Left renal cortex interstitium (tissue), 4 donors: ENCODE measurements at places on chromosomes 13 and 19. TPM values are rescaled to one million over a fixed set of nuclear protein-coding genes. Genes with fewer than 3 reads are reported as not detected.

ZNF296 gene
- polyA plus RNA-seq: 2.3 TPM

DNA sequence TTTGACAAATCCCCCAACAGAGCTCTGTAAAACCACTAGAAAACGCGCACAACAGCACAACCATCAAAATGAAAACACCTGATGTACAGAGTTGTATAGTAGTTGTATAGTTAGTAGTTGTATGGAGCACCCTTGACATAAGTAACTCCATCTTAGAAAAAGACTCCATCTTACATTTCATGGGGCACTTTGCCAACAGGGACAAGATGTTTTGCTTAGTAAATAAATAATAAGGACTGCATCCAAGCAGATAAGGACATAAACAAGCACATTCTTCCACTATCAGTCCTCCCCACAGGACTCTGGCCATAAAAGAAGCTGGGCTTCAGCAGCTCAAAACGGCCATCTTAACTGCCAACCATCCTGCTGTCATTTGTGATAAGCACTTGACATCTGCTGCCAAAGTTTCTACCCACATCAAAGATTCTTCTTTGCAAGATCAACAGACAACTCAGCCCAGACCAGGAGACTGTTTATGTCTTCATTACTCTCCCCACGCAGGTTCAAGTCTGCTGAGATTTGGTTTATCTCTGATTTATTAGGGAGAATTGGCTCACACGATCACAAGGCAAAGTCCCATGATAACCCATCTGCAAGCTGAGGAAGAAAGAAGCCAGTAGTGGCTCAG, 20.7 kb upstream of the ZNF331 start:
- DNase-seq: no peak

DNA sequence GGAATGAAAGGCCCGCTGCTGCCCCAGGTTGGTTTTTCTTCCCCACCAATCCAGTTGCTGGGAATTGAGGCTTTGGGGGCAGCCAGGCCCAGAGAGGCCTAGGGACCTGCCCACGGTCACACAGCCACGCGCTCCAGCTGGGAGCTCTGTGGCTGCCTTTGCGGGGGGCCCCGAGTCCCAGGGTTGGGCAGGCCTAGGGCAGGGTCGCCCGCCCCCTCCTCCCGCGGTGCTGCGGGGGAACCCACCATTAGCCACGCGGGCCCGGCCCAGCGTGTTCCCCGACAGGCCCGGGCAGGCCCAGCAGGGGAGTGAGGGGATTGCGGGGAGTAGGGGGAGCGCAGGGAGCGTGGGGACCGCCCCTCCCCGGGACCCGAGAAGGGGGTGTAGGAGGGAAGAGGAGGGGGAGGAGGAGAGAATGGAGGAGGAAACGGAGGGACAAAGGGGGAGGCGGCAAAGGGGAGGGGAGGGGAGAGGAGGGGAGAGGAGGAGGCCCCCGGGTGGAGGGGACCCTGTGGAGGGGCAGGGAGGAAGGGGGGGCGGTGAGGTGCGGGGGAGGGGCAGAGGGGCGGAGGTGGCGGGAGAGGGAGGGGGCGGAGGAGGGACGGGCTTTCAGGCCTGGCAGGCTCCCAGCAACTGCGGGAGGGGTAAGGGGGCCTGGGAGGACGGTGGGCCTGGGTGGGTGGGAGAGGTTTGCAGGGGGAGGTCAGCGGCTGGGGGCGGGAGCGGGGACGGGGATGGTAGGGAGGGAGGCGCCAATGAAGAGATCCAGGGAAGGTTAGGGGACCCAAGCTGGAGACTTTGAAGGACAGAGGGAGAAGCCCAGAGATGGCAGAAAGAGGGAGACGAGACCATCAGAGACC, 12.9 kb upstream of the TLE2 start:
- DNase-seq: no peak

ONECUT3 gene
- polyA plus RNA-seq: 0.05 TPM

AKAP11 gene
- 35.0 TPM for polyA plus RNA-seq

DNA sequence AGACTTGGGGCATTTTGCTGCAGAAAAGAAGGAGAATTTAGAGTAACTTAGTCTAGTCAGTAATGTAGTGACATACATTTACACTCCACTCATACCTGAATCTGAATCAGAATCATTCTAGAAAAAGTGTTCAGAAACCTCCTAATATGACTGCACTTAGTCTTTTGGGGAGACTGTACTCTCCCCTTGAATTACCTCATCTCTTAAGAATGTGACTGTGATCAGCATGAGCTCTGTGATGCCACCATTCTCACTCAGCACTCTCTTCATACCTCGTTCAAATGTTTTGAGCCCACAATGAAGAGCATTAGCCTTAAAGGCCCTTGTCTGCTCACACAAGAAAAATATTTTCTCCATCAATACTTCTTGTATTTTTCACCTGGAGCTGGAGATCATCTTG, 229.4 kb downstream of the FGF14 start:
- no peak for DNase-seq

- no peak for DNase-seq
Observed at GRCh38 chr13:78420814-78421213, 182.5 kb downstream of the POU4F1 start.

DNA sequence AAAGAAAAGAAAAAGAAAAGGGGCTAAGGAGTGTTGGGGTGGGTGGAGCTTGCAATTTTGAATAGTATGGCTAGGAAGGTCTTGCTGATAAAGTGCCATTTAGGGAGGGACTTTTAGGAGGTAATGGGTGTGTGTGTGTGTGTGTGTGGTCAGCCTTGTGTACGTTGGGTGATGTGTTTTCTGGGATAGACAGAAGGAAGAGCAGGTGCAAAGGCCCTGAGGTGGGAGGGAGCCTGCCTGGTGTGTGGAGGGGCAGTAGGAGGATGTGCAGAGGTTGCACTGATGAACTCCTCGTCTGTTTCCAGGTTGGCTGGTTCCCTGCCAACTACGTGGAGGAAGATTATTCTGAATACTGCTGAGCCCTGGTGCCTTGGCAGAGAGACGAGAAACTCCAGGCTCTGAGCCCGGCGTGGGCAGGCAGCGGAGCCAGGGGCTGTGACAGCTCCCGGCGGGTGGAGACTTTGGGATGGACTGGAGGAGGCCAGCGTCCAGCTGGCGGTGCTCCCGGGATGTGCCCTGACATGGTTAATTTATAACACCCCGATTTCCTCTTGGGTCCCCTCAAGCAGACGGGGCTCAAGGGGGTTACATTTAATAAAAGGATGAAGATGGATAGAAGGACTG, 30.5 kb upstream of the ADGRE1 start:
- DNase-seq: no peak

S1PR5 gene
- 1.6 TPM for polyA plus RNA-seq

DNA sequence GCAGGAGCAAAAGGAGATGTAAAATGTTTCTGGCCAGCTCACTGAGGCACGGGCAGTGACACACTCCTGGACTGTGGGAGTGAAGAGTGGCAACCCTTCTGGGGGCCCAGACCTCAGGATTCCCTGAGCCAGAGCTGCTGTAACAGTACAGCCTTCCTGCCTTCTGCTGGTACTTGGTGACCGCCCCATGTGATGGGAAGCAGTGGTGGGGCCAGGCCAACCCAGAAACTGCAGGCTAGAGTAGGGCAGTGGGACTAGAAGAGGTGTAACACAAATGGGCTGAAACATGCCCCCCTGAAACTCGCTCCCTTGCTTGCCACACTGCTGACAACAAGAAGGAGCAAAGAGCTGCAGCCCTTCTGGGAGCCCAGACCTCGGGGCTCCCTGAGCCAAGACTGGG, 217.1 kb upstream of the TRPC4 start:
- DNase-seq: no peak

TLE6 gene
- polyA plus RNA-seq: 10.7 TPM

DNA sequence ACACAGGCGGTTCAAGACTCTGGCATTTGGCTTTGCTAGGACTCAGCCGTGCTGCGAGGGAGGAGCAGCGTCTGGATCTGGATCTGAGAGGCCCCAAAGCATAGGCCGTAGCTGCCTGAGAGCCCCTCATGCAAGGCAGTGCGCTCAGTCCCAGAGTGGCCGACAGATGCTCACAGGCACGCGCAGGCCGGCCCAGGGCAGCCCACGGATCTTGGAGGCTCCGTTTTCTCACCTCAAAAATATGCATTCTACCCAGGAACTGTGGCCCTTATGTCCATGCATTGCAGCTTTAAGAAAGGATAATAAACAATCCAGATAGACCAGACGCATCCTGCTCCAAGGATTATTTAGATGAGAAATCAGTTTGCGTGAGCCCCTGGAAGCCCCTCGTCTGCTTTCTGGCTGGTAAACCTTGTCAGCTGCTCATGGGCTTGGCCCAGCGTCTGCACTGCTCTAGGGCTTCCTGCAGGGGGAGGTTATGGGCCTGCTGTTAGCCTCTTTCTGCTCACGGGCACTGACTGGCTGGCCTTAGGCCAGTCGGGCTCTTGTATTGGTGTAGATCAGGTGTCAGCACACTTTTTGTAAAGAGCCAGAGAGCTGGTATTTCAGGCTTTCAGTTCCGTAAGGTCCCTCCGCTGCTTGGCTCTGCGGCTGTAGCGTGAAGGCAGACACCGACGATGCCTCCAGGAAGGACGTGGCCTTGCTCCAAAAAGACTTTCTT, 24.2 kb downstream of the TEX29 start:
- peak; percentile 7 for DNase-seq

DNA sequence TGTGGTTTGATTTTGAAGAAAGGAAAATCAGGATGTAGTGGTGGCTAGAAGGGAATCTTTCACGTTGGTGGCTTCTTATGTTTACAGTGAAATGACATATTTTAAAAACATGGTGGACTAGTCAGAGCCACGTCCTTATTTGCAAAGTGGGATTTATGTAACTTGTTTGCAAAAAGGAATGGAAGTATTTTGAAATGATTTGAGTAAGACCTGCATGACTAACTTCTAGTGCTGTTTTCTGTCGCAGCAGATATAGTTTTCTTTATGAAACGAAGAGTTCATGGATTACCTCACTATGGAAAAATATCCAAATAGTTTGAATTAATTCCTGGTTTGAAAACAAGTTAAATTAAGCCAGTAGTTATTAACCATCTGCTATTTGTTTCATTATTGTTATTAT, 476.5 kb downstream of the MYO16 start:
- DNase-seq: no peak

- no peak for DNase-seq
Observed at GRCh38 chr13:97338571-97338970, 95.4 kb upstream of the RAP2A start.

TNFSF11 gene
- 0.22 TPM for polyA plus RNA-seq

GRCh38 chr13:106210324-106210723, 325.1 kb downstream of the EFNB2 start:
- DNase-seq: no peak

ZNF548 gene
- polyA plus RNA-seq: 18.2 TPM

ZNF285 gene
- 8.2 TPM for polyA plus RNA-seq

- no peak for DNase-seq
Observed at GRCh38 chr19:46069806-46070341, 29.1 kb upstream of the IGFL4 start.

GRCh38 chr19:50434525-50434924, 1.8 kb downstream of the MYBPC2 start:
- DNase-seq: no peak

NLRP11 gene
- 0.21 TPM for polyA plus RNA-seq

DNA sequence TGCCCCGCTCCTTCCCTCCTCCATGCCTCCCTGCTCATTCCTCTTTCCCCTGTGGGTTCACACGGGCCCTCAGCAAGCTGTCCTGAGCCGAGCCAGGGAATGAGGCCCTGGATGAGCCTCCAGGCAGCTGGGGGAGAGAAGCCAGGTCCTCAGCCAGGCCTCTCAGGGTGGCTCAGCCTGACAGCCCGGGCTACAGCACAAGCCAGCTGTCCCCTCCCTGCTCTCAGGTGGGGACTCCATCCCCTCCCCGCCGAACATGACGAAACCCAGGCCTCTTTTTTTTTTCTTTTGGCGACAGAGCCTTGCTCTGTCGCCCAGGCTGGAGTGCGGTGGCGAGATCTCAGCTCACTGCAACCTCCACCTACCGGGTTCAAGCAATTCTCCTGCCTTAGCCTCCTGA, 40.0 kb upstream of the MATK start:
- DNase-seq: no peak

ZNF738 gene
- 33.0 TPM for polyA plus RNA-seq

- DNase-seq: no peak
Observed at GRCh38 chr13:113176280-113176679, 17.8 kb downstream of the PROZ start.

DNA sequence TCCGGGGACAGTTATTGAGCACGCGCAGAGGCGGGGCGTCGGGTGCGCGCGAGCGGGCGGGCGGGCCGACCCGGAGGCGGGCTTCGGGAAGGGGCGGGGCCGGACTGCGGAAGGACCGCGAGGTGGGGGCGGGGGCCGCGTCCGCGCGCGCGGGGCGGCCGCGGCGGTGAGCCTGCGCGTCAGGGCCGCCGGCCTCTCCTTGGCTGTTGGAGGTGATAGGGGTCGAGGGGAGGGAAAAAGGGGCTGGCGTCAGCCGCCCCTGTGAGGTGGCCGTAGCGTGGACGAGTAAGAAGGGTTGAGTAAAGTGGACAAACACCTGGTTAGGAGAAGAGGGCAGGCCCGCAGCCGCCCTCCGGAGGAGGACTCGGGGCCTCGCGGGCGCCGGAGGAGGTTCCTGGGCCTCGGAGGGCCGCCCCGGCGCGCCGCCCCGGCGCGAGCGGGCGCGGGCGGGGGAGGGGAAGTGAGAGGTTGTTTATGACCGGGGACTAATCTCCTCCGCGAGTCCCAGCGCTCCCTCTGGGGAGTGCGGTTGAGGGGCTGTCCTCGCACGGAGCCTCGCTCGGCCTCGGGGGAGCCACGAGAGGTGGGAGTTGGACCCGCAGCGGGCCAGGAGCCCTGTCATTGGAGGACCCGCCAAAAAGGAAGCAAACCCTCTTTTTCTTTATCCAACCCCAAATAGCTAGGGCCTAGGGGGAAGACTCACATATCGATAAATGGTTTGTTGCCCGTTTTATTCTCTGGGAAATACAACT, 547 bp upstream of the INTS6 start:
- DNase-seq: no peak

GRCh38 chr13:35157143-35157755, 215.2 kb downstream of the NBEA start:
- DNase-seq: peak; percentile 52

GRCh38 chr13:109447667-109448066, 338.7 kb downstream of the IRS2 start:
- DNase-seq: no peak

DNA sequence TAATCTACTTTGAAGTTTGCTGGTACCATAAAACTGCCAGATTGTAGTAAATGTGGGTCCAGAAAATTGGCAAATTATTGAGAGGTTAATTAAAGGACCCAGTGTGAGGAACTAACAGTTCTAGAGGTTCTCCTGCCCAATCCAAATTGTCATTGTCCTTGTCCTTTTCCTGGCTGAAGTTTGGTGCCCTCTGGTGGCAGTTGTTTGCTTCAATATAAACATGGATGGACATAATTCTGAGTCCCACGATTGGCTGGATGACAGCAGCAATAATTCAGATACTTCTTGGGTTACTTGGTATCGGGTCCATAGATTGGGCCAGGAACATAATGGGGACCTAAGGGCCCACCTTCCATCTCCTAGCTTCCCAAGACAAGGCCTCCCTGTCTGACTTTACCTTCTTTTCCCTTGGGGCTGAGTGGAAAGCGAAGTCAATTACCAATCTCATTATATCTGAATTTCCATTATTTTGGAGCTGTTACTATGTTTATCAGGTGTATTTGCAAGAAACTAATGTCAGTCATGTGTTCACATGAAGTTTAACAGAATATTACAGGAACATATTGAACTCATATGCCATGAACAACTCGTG, 33.8 kb upstream of the GARRE1 start:
- no peak for DNase-seq
